ENCODE measurements at places on chromosomes 11 and 22.

DNA sequence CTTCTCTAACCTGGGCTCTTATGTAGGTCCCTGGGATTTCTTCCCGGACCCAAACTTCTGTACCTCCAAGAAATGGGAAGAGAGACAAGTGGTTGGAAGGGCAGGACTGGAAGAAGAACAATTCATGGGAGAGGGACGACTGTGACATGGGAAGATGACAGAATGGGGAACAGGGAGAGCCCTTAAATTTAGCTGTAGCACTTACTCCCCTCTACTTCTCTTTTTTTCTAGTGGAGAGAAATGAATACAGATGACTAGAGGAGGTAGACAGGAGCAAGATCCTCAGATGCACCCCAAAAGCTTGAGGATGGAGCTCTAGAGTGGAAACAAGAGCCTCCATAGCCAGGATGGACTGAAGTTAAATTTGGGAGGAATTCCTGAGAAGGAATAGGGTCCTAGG lies 2.3 kb downstream of the RHOG start:
- no peak for DNase-seq

GRCh38 chr11:95155385-95155784 lies 65.7 kb downstream of the ENDOD1 start:
- no peak for DNase-seq

DNA sequence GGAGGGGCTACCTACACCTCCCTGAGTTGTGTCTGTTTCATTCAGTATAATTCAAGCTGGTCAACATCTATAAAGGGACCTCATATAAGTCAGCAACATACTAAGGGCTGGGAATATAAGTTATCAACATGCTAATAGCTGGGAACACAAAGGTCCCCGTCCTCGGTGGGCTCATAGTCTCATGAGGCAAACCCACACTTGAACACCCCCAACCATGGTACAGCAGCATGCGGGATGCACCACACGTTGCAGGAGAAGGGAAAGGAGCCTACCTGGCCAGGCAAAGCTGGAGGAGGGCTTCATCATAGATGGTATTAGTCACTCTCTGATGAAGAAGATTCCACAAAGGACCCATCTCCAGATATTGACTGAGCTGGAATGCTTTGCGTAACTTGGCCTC lies 561.8 kb upstream of the B3GAT1 start:
- DNase-seq, result no peak

- peak; percentile 64 for DNase-seq
Measured at GRCh38 chr11:116736763-116737162, 36.0 kb downstream of the BUD13 start.

- DNase-seq, result no peak
Measured at GRCh38 chr11:45048313-45048841, 97.7 kb upstream of the TP53I11 start.

DNA sequence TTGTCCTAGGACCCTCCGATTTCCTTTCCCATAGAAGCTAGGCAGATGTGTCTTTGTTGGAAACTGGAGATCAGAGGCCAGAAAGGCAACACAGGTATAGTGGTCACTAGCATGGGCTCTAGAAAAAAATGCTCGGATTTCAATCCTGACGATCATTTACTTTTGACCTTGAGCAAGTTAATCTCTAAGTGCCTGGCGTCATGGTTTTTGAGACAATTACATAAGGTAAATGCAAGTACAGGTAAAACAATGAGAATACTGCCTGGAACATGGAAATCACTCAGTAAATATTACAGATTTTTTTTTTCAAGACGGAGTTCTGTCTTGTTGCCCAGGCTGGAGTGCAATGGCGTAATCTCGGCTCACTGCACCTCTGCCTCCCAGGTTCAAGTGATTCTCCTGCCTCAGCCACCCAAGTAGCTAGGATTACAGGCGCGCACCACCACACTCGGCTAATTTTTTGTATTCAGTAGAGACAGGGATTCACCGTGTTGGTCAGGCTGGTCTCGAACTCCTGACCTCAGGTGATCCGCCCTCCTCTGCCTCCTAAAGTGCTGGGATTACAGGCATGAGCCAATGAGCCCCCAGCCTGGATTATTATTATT lies 1.1 kb upstream of the DENND5A start:
- DNase-seq, result no peak

DNA sequence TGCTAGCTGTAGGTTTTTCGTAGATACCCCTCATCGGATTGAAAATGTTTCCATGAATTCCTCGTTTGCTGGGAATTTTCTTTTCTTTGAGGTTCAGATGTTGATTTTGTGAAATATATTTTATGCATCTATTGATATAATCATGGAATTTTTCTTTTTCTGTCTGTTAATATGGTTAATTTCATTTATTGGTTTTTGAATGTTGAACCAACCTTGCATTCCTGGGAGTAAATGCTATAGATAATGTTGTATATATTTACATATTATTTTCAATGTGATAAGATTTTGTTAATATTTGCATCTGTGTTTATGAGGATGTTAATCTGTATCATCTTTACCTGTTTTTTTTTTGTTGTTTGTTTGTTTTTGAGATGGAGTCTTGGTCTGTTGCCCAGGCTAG lies 10.6 kb upstream of the NDUFA6 start:
- DNase-seq, result no peak

DNA sequence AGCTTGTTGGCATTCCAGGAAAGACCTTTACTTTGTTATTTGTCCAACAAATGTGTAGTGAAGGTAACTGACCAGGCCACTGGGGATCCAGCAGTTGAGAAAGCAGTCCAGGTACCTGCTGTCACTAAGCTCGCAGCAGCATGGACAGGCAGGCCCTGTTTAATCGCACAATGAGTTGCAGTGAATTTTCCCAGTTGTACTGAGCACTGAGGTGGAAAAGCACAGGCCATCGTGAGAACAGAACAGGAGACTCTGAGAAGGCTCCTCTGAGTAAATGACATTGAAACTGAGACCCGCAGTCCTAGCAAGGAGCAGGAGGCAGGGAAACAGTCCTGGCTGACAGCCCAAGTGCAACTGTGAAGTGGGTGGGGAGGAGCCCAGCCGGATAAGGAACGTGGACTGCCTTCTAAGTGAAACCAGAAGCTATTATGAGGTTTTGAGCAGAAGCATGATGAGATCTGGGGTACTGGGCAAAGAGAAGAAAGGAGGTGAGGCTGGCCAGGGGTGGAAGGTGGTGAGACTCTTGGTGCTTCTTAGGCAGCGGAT lies 39.8 kb upstream of the CDON start:
- no peak for DNase-seq

DNA sequence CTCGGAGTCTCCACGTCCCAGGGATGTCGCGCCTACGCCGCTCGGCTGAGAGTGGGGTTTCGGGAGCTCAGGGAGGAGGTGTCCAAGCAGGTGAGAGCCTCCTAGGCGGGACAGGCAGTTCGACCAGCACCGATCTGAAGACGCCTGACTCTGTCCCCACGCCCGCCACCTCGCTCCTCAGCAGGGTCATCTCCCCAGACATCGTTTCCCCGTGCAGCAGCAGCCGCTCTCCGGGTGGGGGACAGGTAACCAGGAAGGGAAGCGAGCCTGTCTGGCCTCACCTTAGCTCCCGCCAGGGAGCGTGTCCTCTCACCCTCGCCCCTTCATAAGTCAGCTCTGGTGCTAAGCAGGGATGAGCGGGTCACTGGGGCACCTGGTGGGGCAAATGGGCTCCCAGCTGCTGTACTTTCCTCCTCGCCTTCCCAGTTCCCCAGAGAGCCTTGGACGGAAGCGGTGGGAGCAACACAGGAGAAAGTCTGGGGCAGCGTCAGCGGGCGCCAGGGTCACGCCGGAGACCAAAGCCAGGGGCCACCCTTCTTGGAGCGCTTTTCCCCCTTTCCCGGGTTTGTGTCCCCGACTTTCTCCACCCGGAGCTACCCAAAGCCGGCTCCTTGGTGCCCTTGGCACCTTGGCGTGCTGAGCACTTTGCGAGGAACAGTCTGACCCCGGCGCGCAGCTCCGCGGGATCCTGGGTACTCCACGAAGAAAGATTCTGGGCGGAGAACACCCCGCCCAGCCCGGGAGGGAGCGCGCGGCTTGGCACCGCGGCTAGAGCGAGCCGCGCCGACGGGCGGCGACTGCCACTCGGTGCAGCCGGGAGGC lies 1.6 kb downstream of the SPON1 start:
- DNase-seq, result peak; percentile 55

- peak; percentile 83 for DNase-seq
Measured at GRCh38 chr11:45100339-45100738, 46.1 kb upstream of the PRDM11 start.

- peak; percentile 2 for DNase-seq
Measured at GRCh38 chr11:79173615-79174014, 267.2 kb downstream of the TENM4 start.

DNA sequence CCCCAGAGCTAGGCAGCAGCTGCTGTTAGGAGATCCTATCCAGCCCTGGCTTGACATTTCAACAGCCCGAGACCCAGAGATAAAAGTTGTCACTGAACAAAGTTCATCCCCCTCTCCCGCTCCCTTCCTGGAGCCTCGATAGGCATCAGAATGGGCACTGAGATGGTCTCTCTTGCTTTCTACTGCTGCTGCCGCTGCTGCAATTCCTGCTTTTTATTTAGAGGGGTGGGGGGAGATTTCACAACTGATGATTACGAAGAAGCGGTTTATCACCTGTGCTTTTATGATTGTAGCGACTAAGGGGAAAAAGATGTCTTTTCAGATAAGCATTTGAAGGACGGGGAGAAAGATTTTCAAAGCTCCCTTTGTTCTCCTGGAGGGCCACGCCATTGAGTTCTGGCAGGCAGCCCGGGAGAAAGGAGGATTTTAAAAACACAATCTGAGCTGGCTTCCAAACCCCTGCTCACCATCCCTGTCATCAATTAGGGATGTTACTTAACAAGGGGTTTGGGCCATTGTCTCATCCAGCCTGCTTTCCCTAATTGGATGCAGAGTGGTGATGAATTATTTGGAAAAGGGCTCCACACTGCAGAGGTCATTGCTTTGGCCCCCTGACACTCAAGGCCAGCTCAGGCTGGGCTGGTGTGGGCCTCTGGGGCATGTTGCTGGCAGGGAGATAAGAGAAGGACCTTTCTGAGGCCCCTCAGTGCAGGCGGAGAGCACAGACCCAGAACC lies 344.7 kb downstream of the BUD13 start:
- no peak for DNase-seq

GRCh38 chr11:5737670-5738392 lies 1.6 kb downstream of the OR56B1 start:
- no peak for DNase-seq

GRCh38 chr22:27327981-27328721 lies 473.4 kb downstream of the MN1 start:
- DNase-seq, result no peak

- no peak for DNase-seq
Measured at GRCh38 chr11:47340980-47341775, 11.3 kb downstream of the MYBPC3 start.

DNA sequence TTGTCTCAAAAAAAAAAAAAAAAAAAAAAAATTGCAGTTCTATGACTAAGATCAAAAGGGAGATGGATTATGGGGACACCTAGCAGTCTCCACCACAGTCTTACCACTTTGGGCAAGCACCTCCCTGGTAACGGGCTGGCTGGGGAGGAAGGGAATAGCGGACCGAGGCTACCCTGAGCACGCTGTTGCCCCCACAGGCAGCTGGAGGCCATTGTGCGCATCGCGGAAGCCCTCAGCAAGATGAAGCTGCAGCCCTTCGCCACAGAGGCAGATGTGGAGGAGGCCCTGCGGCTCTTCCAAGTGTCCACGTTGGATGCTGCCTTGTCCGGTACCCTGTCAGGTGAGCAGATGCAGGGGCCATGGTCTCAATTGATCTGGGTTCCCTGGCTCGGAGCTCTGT lies 21.2 kb downstream of the MCM5 start:
- peak; percentile 66 for DNase-seq

- no peak for DNase-seq
Measured at GRCh38 chr22:19109198-19110063, 12.8 kb downstream of the DGCR2 start.

DNA sequence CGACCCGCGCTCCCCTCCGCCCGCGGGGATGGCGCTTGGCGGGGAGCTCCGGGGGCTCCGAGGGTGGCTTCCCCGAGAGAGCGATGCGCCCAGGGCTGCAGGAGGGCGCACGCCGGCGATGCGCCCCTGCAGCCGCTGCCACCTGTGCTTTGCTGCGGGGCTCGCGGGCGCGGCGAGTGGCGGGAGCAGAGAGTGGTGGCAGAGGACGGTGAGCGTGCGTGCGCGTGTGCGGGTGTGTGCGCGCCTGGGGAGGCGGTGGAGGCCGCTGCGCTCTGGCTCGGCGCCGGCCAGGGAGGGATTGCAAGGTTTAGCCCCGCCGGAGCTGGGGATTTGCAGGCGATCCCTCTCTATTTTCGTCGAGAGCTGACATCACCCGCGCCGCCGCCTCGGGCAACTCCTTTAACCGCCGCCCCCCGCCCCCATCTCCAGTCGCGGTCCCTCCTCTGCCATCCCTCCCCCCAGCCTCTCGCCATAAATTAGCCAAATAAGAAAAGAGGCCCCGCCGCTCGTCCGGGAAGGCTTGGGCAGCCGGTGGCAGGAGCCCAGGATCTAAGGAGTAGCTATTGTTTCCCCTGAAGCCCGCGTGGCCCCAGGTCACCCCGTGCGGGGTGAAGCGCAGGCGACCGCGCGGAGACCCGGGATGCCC lies at the start of gene SLC1A2:
TSS of gene SLC1A2 (minus strand) at position 375 of the 646 bp plus-strand sequence. CDS start 592 bp downstream, outside the sequence.
- DNase-seq, result peak; percentile 81

GRCh38 chr11:87659807-87660206 lies 515.4 kb downstream of the RAB38 start:
- no peak for DNase-seq

DNA sequence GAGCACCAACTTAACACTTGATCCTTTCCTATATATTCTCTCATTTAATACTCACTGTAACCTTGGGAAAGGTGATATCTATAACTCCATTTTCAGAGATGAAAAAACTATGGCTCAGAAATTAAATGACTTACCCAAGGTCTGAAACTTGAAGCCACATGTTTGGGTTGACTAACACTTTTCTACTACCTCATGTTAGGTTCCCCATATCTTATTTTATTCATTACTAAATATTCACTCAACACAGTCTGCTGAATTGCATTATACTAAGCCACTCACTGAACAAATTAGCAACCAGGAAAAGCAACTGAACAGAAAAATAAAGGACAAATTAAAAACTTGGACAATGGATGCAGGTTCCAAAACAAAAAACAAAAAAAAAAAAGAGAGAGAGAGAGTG lies 59.9 kb downstream of the FAM168A start:
- DNase-seq, result no peak

GRCh38 chr11:105367129-105367528 lies 227.6 kb upstream of the CARD18 start:
- DNase-seq, result no peak

GRCh38 chr11:102470251-102470650 lies 17.7 kb upstream of the TMEM123 start:
- DNase-seq, result no peak

- peak; percentile 99 for DNase-seq
Measured at GRCh38 chr11:57639321-57640067, 10.2 kb downstream of the YPEL4 start.
